Gastrocnemius medialis (tissue), 4 donors: ENCODE measurements at places on chromosomes 1 and 21. TPM values are rescaled to one million over a fixed set of nuclear protein-coding genes. Genes with fewer than 3 reads are reported as not detected.

DNA sequence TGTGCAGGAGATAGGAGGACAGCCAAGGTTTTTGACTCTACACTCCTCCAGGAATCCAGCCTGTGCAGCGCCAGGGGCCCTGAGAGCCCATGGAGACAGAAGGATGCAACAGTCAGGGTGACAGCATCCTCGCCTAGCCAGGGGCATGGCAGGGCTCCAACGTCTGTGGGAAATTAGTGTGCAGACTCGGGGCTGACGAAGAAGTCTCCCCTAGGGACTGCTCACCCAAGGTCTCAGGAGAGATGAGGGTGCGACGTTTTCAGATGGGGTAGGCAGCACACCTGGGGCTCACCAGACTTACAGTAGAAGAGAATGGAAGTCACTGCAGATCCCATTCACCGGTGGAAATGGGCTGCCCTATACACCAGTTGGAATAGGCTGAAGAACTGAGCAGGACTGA, 241.7 kb downstream of the SETD4 start:
- no peak for DNase-seq

ETV3L gene
- not detected for total RNA-seq

KRTAP12-2 gene
- not detected for total RNA-seq

ZSWIM5 gene
- 0.80 TPM for total RNA-seq

CRP gene
- 11.0 TPM for total RNA-seq

- DNase-seq, result no peak
These were observed 658.4 kb upstream of the ZP4 start for GRCh38 chr1:238549137-238549536.

GRCh38 chr1:226091461-226091860, 28.9 kb downstream of the H3-3A start:
- DNase-seq, result no peak

- no peak for DNase-seq
These were observed 166.1 kb downstream of the HIVEP3 start for GRCh38 chr1:41752514-41753170.

- DNase-seq, result no peak
These were observed 91.7 kb upstream of the PGBD5 start for GRCh38 chr1:230517786-230518185.

DNA sequence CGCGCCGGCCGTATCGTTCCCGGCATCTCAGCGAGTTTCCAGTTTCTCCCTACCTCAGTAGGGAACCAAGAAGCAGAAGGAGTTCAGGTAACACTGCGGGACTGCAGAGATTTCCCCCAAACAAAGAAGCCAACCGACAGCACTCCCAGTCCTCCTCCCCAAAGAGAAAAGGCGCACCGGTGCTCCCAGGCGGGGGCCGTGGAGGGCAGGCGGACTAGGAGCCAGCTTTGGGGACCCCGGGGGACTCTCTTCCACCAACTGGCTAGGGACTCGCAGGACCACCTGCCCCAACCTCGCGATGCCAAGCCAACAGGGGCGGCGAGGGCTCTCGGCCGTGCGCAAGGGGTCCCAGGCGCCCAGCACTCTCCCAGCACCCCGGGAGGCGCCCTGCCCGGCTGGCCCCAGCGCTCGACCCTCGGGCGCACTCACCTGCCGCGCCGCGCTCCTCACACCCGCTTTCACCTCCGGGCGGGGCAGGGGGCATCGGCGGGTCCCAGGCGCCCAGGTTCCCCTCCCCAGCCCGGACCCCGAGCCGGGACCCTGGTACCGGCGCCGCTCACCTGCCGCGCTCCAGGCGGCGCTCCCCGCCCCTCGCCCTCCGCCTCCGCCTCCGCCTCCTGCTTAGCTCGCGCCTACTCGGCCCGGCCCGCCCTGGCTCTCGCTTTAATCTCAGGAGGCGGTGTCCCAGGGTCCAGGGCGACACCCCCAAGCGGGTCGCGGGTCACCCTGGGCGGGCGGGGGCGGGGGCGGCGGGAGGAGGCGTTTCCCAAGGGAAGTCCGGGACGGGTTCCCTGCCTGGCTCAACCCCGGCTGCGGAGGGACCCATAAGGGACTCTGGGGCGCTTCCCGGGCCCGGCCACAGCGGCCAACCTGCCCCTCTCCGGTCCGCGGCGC, at the start of gene TMPRSS2:
Gene TMPRSS2, minus strand, starts transcription at position 638 of the 894 bp plus-strand sequence. CDS start 10,025 bp downstream, outside the sequence.
- no peak for DNase-seq

- no peak for DNase-seq
These were observed 63.7 kb downstream of the MAP10 start for GRCh38 chr1:232868793-232869491.

CDC73 gene
- total RNA-seq, result 16.0 TPM

GRCh38 chr1:8482979-8483381, 165.1 kb downstream of the SLC45A1 start:
- DNase-seq, result no peak

KRTAP20-4 gene
- not detected for total RNA-seq

GRCh38 chr21:26095131-26095530, 75.4 kb downstream of the APP start:
- DNase-seq, result no peak

DNA sequence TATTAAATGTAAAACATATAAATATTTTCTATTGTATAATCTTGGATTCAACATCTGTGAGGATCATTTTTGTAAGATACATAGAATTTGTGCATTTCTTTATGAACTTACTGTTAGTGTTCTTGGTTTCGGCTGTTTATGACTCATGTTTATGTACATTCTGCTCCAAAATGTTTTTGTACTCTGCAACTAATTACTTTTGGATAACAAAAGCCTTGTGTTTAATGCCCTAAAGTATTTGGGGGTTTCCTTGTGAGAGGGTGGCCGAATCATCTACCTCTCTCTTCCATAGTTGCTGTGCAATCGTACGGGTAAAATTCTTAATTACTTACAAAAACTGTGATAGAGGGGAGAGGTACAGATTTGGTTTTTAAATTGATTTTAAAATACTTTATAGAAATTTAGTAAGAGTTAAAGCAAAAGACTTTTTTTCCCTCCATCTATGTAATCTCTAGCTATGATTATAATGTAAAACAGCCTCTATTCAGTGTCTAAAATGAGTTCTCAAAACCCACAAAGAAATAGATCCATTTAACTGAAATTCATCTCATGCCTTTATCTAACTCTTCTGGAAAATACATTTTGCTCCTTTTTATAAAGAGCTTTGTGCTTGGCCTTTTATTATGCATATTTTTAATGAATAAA, 38.7 kb upstream of the LRRC8C start:
- no peak for DNase-seq

GRCh38 chr1:3304692-3305091, 149.8 kb upstream of the ARHGEF16 start:
- no peak for DNase-seq

GSTM1 gene
- total RNA-seq, result 30.3 TPM

DNA sequence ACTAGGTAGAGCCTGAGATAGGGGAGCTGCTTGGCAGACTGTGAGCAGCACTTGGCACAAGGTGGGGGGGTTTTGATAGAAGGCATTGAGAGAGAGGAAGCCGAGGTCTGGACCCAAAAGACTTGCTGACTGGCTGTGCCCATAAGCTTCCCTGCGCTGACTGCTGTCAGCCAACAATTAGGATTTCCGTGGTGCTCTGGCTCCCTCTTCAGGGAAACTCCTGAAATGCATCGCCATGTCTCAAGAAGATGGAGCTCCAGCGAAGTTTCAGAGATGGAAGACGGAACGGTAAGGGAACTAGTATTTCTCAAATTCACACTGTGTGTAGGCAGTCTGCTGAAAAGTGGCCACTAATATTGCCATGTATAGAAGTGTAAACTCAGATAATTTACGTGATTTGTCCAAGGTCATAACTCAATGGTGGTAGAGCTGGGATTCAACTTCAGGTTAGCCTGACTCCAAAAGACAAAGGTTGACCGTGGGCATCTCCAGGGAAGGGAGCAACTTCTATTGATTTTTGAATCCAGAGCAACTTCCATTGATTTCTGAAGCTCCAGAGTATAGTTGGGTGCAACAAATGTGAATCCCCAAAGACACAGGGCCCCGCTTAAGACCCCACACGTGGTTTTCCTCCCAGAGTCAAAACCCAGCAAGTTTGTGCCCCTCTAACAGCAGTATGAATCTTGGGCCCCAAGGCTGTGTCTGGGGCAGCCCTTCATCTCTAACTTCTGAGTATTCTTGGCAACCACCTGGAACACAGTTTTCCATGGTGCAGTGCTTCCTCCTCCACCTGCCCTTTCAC, 44.5 kb upstream of the CRNN start:
- DNase-seq, result peak; percentile 34

DNA sequence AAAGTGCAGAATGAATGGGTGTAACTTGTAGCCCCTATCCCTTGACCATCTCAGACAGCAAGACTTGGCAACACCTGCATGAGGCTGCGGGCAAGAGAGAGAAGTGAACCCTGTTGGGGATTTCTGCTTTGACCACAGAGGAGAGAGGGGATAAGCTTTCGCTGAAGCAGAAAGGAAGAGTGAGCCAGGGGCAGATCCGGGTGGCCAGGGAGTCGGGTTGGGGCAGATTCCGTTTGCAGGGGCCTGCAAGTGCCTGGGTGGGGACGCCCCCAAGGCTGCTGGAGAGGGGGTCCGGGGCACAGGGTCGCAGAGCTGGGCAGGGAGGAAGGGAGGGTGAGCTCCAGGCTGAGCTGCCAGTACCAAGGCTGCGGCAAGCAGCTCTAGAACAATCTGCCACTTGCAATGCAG, 25.3 kb upstream of the PIK3CD start:
- no peak for DNase-seq

RPTN gene
- not detected for total RNA-seq

GRCh38 chr1:150168960-150169601, 19.4 kb downstream of the PLEKHO1 start:
- peak; percentile 61 for DNase-seq

DNA sequence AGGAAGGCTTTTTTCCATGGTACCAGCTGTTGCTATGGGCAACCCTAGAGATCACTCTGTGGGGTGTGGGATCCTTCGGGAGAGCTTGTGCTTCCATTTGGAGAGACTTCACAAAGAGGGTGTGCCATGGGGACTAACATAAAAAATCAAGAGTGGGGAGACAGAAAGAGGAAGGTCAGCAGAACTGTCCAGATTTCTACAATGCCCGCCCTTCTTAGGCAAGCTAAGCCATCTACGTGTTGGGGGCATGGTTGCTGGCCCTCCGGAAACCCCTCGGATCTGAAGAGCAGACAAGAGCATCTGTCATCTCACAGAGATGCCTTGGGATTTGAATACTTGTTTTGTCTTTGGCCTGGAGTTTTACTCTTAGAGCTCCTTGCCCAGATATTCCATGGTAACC, 83.9 kb upstream of the ZNF648 start:
- no peak for DNase-seq

GRCh38 chr1:55456971-55457370, 241.8 kb upstream of the USP24 start:
- DNase-seq, result no peak

TRAF3IP3 gene
- not detected for total RNA-seq

DNA sequence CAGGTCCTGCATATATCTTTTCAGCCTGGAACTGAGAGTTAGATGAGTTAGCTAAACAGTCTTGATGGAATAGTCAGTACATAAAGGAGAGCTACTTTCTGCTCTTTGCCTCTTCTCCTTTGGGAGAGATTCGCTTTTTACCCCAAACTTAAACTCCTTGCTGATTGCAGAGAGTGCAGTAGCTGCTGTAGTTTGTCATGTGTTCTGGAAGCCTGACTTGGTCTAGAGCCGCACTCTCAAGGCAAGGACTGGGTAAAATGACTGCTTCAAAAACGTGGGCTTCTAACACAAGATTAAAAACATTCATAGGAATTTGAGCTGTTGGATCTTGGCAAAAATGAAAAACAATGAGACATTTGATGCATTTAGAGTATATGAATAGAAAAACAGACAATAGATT, 351.6 kb downstream of the RYR2 start:
- no peak for DNase-seq

GRCh38 chr1:184541537-184542152, 154.8 kb downstream of the C1orf21 start:
- no peak for DNase-seq

DNA sequence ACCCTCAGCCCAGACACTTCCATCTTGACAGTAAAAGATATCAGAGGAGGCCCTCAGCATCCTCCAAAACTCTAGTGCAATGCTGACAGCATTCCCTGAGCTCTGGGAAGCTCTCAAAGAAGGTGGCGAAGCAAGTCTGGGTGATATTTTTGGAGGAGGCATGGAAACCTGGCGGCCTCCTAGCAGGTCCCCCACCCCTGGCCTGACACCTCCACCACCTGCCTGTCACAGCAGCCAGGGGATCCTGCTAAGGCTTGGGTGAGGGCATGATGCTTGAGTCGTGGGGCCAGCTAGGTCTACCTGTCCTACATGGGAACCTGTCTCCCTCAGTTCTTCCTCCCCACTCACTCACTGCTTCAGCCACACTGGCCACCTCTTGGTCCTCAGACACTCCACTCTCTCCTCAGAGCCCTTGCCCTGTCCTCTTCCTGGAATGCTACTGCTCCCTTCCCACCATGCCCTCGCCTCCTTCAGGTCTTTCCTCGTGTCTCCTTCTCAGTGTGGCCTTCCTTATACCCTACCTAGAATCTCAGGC, 8.5 kb downstream of the DHRS3 start:
- no peak for DNase-seq

DNA sequence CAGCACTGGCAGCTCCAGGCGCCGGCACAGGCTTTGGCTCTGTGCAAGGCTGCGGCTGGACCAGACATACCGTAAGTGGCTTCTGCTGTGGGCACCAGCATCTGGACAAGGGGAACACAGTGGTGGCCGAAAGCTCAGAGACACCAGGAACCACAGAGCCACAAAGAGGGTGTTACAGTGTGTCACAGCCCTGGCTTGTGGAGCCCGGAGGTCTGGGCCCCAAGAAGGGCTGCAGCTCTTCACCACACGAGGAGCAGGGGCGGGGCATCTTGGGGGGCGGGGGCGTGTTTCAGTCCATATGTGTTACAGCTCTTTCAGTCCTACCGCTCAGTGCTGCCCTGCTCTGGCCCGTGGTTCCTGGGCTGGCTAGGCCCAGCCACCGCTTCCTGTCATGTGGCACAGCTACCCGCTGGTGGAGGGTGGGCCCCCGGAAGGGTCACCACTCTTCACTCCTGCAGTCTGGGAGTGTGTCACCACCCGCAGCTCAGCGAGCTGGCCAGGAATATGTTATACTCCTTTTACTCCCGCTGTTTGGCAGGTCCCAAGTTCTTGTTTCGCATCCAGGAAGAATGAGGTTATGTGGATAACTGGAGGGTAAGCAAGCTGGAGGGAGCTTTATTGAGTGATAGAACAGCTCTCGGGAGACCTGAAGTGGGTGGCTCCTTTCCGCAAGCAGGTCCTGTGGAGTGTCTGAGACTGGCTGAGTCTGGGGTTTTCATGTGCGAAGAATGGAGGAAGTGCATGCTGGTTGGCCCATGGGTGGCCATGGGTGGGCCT, 3.3 kb upstream of the LSM10 start:
- peak; percentile 74 for DNase-seq

- no peak for DNase-seq
These were observed 255.6 kb downstream of the GRIK3 start for GRCh38 chr1:36778740-36779139.

DNA sequence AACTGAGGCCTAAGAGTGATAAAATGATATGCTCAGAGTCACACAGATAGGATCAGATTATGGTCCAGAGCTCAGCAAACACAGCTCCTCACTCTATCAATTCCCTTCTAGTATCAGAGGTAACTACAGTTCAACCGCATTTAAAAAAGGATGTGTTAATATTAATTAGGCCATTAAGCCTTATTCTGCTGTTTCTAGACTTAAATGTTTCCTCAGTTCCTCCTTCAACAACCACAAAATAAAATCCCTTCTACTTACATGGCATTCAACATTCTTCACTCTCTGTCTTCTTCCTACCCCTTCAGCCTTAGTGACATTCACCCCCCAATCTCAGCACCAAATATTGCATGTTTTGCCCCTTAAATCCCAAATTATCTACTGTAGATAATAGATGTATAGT, 254.9 kb downstream of the PLPP3 start:
- no peak for DNase-seq
